Stimulated activated CD8-positive, alpha-beta memory T cell treated with anti-CD3 and anti-CD28 coated beads, Interleukin-12 subunit alpha, Interleukin-12 subunit beta, amount 100 ng/mL, for 4 hours (primary cell): ENCODE measurements at places on chromosomes 3 and 15.

- DNase-seq: no peak
Observed at GRCh38 chr3:171218069-171218468, 191.5 kb upstream of the SLC2A2 start.

GRCh38 chr3:189393598-189393997 is 221.8 kb downstream of the TPRG1 start:
- DNase-seq: no peak

DNA sequence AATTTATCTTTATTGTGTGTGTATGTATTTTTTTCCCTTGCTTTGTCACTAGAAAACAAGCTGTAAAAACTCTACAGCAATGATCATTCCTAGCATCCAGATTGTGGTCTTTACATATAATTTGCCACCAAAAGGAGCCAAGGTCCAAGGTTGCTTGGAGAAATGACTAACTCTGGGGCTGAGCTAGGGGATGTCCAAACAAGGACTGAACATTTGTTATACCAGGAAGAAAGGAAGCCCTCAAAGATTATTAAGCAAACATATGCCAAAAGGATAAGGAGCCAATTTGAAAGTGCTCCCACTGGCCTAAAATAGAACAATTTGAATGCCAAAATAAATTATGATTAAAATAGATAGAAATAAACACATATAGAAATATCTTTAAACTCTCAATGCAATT is 293.3 kb downstream of the ZIC1 start:
- DNase-seq: no peak

DNA sequence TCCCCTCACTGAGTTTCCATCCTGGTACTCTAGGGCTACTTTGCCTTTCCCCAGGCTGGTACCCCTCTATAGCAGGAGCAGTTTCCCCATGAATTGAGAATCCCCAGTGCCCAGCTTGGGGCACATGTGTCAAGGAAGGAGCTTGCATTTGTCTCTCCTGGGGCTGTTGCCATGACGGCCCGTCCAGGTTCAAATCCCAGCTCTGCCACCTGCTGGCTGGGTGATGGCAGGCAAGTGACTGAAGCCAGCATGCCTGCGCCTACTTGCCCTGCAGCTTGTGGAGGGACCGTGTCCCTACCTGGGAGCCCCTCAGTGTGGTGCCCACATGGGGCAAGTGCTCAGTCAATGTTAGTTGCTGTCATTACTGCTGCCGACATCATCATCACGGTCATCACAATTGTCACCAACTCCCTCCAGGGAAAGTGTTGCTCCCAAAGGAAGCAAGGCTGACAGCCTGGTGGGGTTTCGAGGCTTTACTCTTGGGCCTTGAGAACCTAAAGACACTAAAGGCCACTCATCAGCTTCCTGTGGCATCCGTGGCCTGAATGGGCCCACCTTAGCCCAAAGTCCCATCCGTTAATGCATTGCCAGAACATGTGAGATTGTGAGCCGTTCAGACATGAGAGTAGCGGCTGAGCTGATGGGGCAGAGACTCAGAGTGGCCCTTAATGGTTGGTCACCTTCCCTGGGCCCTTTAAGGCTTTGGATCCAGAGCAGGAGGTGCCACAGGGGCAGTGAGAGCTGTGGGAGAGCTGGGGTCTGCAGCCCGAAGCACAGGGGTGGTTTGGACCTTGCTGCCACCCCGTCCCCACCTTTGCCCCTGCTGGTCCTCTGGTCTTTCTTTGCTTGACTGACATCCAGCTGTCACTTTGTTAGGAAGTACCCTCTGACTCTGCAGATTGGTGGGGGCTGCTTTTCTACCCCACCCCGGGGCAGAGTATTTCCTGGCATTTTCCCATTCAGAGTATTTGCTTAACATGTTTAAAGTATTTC is 144.4 kb downstream of the DNAJB8 start:
- DNase-seq: no peak

GRCh38 chr3:38579551-38580449 is 69.7 kb downstream of the SCN5A start:
- no peak for DNase-seq

DNA sequence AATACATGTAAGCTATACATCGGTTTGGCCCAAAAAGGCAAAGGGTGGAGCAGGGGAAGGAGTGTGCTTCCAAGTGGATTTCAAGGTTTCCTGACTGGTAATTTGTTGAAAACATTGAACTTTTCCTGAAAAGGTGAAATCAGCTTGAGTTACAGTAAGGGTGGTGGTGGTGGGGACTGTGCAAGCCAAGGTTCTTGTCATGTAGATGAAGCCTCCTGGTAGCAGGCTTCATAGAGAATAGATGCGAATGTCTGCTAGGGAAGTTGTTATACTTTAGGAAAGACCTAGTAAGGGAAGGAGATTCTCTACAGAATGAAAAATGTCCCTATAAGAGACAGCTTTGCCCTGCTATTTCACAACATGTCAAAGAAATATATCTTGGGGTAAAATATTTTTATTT is 528.2 kb upstream of the CBLB start:
- DNase-seq: no peak

DNA sequence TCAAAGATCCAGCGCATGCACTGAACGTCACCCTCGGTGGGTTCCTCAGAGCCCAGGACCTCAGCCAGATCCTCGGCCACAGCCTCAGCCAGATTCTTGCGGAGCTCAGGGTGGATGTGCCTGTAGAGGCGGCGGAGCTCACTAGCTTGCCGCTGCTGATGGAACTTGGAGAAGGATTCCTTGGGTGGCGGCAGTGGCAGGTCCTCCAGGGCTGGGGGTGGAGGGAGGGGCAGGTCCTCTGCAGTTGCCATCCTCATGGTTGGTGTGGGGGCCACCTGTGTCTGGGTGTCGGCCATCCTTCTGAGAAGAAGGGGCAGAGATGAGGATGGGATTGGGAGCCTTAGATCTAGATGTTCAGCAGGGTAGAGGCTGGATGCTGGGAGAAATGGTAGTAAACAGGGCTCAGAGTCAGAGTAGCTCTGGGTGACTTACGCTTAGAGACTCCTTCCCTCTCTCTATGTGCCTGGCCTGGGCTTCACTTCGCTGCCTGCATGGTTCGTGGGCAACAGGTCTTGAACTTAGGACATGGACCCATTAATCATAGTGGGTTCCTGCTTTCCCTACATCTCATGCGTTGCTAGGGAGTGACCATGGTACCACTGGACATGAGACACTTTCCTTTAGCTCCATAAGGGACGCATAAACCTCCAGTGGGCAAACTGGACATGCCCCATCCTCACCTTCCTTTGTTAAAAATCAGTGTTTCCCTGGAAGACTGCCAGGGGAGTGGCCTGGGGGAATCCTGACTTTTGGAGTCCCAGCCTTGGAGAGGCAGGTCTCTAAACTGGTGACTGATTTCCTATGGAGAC is 3.0 kb downstream of the XIRP1 start:
- DNase-seq: no peak

DNA sequence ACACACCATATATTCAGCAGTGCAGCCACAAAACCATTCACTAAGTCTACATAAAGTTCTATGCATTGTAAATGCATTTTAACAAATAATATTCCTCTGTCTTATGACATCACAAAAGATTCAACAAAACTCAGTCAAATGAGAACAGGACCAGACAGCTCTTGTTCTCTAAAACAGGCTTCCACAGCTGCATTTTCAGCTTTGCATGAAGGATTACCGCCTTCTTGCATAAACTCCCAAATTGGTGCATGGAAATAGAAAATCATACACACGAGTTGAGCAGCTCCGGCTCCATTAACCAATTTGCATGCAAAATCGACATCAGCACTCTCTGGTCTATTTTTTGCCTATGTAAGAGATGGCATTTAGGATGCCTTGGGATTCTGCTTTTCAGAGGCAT is 66.4 kb downstream of the RFTN1 start:
- no peak for DNase-seq
